ENCODE measurements at places on chromosomes 5 and 9.

DNA sequence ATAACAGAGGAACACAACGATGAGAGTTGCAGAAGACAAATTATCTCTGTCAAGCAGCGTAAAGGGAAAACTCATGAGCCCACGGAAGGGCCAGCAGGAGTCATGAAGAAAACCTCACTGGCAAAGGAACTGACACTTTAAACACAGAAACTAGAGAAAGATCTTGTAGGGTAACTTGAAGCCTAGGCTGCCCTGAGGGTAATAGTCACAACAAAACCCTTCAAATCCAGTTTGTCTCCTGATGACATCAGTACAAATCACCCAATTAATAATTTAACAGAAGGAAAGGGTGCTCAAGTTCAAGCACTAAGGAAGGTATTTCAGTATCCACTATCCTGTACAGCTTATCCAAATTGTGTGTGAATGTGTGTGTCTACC is 549.1 kb downstream of the MTRR start:
- DNase-seq = no peak

DNA sequence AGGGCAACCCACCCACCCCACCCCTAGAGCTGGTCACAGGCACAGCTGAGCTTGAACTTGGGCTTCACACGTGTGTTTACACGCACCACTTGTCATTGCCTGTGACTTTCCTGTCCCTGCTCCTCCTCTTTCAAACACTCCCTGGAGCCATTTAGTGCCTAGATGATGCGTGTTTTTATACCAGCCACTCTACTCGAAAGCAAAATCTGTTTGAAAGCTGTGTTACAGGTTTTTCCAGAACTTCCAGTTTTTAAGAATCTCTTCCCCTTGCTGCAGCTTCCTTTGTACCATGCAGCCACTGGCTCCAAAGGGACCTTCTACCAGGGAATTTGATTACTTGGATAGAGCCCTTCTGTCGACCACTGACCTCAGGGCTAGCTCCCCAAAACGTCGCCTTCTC is 78.8 kb upstream of the SPRY4 start:
- DNase-seq = no peak

DNA sequence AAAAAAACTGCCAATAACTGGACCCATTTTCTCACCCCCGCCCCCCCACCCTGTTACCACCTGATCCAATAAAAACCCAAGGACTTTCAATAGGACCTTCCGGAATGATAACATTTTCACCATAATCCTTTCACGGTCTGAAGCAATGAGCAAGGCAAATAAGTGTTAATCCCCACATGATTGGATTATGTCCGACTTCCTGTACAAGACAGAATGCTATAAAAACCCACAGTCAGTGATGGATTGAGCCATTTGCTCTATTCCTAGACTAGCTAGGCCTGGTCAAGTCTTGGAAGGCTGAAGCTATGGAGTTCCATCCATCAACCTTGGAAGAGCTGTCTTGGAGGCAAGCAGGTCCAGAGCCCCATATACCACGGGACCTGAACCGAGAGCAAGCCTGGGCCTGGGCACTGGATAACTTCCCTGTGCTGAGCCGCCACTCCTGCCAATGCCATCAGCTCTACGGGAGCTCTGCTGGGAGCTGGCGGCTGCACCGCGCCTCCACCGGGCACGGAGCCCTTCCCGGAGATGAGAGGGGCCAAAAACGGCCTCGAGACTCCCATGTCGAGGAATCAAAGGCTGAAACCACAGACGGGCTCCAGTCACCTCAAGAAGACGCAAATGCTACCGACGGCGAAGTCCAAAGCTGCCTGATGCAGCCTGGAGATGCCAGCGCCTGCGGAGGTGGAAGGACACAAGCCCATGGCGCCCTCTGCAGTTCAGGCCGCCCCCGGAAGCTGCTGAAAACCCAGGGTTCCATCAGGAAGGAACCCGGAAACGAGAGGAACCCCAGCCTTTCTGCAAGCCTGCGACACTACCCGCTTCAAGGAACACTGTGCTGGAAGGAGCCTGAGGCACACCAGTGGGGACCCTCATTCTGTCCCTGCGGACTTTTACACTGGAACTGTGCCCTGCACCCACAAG is 69.2 kb downstream of the ANXA2R start:
- no peak for DNase-seq

GRCh38 chr9:93574900-93575795 is 1.2 kb upstream of the PHF2 start:
- DNase-seq = no peak
